ENCODE measurements at places on chromosomes 3 and 15.

DNA sequence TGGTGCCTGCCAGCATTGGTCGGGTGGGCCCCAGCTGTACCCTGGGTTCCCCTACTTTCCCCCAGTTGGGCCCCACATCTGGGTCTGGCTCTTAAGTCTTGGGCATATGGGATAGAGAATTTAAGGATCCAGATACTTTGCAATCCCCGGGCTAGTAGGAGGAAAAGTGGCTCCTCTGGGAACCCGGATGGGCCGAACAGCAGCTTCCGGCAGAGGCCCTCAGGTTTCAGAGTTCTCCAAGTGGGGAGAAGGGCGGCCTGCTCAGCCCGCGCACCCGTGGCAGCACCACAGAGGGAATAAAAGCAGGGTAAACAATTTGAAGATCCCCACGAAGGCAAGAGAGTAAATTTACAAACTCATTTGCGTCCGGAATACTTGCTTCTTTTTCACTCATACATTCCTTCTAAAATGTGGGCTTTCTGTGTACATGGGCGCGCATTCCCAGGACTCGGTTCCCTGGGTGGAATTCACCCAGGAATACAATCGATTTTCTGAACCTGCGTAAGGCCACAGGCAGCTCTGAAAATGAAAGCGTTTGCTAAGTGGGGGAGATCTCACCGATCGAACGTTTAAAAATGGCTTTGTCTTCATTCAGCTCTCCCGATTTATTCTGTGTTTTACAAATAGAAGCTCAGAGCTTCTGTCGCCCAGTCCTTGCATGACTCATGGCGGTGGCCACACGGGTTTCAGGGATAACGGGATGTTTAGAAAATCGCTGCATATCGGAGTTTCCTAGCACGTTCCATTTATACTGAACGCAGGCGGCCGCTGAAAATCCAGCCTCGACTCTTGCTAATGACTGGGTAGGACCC, 74.0 kb upstream of the POLG start:
- no peak for DNase-seq

DNA sequence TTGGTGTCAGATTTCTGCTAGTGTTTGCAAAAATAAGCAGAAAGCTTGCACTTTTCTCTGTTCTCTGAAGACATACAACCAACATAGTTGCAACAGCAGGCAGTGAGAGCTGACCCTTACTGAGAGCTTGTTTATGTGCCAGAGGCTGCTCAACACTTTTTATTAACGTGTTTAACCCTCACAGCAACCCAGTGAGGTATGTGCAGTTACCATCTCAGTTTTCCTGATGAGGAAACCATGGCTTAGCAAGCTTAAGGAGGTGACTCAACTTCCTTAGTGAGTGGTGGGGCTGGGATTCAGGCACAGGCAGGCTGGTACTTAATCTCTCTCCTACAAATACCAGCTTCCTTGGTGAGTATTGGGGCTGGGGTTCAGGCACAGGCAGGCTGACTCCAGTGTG, 158.1 kb upstream of the CTDSPL start:
- DNase-seq = no peak

DNA sequence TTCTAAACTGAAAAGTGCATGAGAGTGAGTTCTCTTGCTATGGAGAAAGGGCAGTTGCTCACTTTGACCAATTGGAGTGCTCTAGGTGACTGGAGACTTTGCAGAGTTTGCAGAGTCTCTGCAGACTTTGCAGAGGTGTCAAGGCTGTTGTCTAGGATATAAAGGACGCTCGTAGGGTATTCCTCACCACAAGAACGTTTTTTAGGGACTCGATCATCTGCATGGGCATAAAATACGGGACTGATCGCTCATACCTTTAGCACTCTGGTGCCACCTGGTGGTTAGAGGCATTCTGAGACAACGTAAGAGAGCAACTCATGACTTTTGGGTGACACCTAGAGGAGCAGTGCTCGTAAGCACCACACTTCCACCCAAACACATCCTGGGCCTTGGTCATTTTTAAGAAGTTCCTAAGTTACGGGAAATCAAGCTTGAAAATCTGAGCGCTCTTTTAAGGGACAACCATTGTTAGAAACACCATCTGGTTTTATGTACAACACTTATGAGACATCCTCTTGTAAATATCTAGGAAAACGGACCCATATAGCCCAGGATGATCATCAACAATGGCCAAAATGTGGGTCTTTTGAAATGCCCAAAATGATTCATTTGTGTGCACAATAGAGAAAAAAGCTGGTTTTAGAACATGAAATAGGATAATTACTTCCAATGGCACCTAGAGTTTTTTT, 51.6 kb upstream of the XCR1 start:
- DNase-seq = peak; percentile 86

DNA sequence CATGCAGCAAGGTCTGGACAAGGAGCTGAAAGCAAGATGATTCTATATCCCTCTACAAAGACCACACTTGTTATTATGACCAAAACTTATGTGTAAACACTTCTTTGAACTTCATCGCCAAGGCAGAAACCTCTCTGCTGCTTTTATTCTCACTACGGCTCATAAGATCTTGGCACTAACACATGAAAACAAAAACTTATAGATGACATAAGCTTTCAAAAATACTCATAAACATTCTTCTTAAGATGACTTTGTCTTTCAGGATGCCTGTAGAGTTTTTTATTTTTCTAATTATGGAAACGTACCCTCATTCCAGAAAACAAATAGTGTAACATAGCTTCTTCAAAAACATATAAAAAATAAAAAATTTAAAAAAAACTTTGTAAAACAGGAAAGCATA, 12.5 kb upstream of the C15orf61 start:
- DNase-seq = no peak

DNA sequence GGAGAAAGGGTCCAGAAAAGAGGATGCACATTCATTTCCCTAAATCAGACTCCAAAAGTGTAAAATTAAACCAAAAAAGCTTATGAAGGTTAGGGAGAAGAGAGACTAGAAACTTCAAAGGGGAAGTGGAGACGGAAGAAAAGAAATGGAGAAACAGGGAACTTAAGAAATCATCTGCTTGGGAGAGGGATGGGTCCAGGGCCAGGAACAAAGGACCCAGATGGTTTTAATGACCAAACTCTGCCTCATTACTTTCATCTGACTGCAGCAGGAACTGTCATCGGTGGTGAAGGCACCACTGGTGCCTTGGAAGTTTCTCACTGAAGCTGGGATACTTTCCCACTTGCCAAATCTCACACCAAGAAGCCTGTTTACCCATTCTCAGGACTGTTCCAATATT, 70.5 kb upstream of the SLC4A7 start:
- DNase-seq = no peak
